B cell (primary cell): ENCODE measurements at places on chromosomes 13 and 19.

- no peak for DNase-seq
Measured at GRCh38 chr19:38557205-38557799, 60.5 kb downstream of the MAP4K1 start.

DNA sequence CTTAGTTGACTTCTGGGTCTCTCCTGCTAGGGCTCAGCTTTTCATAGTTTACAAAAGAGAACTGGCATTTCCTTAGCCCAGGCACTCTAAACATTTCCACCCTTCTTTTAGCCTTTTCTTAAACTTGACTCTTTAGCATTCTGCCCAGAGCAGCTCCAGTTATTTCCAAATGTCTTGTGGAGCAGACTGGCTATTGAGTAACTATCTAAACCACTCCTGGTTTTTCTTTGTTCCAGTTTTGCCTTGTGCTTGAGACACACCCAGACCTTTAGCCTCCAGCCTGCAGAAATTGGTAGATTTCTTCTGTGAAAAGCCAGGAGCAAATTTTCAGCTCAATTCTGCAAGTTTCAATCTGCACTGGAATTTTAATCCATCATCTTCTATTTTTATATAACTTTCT lies 1813.1 kb downstream of the OLFM4 start:
- DNase-seq: no peak

GRCh38 chr19:52099497-52100138 lies 4.1 kb upstream of the ZNF841 start:
- DNase-seq: no peak

DNA sequence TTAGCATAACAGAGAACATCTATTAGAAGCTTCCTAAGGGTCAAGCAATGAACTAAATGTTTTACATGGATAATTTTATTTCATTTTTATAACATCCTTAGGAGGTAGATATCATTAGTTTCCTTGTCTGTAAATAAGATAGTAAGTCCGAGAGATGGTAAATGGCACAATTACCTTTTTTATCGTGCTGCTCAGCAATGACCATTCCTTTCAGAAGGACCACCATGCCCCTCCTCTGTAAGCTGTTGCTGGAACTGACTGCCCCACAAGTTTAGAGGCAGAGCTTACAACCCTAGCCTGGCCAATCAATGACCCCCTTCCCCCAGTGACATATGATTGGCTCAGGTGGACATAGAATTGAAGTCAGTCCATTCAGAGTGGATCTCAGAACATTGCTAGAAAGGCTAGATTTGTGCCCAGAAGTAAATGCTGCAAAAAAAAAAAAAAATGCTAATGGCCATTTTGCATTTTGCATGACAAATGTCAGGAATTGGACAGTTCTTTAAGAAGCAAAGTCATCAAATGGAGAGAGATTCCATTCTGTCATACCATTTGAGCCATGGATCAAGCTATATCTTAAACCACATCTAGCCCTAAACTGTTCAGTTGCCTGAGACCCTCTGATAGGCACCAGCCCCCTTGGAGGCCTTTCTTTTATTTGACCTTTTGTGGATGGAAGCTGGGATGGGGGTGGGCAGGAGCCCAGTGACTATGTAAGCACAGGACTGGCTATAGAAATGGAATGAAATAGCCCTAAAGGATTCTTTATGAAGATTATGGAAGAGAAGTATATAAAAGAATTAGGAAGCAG lies 668.3 kb downstream of the UQCRFS1 start:
- no peak for DNase-seq

DNA sequence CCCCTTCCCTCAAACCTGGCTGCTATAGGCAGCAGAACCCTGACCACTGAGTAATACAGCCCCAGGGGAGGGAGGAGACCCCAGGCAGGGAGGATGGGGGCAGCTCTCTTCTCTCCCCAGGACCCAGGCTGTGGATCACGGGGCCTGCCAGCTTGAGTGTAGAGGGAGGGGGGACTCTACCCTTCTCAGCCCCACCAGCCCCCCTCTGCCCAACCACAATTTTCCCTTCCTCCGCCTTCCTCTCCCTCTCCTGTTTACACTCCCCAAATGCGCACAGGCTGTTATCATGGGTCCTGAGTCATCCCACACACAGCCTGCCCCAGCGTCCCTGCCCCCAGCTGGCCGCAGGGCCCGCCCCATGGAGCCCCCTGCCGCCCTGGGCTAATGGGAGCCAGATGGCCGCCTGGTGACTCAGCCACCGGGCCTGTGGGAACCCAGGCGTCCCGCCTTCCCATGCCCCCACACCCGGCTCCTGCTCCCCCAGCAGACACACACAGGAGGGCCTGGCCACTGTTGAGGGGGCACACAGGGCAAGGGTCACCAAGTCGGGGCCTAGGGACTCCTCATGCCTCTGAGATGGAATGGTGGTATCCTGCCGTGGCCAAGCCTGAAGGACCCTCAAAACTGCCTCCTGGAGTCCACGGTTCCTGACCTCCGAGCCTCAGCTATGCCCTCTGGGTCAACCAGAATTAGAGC lies 13.6 kb downstream of the CCDC97 start:
- peak; percentile 30 for DNase-seq

- DNase-seq: peak; percentile 31
Measured at GRCh38 chr13:95707442-95708390, 30.8 kb downstream of the DNAJC3 start.

- DNase-seq: no peak
Measured at GRCh38 chr13:94753327-94753726, 41.0 kb upstream of the SOX21 start.

- no peak for DNase-seq
Measured at GRCh38 chr19:2820112-2820702, 539 bp downstream of the ZNF554 start.

- no peak for DNase-seq
Measured at GRCh38 chr19:1172353-1173158, 1.5 kb downstream of the SBNO2 start.

DNA sequence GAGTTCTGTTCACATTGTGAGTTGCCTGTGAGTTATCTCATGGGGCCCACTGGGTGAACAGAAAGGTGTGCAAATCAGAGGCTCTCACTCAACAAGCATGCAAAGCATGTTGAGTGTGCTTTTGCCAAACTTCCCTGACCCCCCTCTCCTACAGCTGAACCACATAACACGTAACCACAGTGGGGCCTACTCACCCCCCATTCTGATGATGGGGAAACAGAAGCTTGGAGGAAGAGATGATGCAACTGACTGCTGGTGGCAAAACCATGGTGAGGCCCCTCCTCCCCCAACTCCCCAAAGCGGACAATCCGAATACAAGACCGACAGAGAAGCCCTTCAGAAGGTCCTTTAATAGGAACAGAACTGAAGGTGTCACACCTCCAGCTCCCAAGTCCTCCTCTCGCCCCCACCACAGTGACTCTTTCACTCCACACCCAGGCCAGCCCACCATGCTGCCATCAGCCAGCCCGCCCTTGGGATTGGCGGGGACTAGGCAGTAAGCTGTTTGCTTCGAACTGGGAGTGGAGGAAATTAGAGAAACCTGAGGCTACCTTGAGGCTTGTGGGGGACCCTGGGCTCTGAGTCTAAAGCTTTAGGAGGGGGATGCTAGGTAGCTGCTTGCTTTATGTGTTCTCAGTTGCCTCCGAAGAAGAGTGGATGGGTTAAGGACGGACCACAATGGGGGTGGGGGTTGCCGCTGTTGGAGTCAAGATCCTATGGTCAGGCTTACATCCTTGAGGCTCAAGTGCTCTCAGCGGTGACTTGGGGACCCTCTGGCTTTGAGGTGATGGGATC lies 3.8 kb downstream of the ZNF784 start:
- no peak for DNase-seq

DNA sequence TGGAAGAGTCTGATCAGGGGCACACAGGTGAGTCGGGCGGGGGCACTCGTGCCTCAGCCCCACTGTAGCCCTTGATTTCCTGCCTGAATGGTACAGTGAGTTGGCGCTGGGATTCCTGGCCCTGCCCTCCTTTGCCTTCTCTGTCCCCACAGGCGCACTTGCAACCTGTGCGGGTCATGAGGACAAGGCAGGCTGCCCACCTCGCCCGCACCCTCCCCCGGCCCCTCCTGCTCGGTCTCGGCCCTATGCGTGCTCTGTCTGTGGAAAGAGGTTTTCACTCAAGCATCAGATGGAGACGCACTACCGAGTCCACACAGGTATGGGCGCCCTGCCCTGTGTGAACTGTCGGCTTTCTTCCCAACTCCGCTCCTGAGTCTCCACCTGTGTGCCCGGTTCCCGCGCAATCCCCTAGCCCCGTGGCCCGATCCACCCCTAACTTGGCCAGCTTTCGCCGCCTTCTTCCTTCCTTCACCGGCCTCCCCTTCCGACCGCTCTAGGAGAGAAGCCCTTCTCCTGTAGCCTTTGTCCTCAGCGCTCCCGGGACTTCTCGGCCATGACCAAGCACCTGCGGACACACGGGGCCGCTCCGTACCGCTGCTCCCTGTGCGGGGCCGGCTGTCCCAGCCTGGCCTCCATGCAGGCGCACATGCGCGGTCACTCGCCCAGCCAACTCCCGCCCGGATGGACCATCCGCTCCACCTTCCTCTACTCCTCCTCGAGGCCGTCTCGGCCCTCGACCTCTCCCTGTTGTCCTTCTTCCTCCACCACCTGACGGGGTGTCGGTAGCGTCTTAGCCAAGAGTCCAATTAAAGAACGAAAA lies 1.6 kb upstream of the KMT2B start:
- peak; percentile 61 for DNase-seq

GRCh38 chr19:4343370-4344307 lies at the start of gene MPND:
TSS of gene MPND (plus strand) at chr19:4343562. CDS start at chr19:4343594, 32 bp downstream.
- DNase-seq: peak; percentile 90

- no peak for DNase-seq
Measured at GRCh38 chr13:99948907-99949678, 22.5 kb downstream of the ZIC5 start.

DNA sequence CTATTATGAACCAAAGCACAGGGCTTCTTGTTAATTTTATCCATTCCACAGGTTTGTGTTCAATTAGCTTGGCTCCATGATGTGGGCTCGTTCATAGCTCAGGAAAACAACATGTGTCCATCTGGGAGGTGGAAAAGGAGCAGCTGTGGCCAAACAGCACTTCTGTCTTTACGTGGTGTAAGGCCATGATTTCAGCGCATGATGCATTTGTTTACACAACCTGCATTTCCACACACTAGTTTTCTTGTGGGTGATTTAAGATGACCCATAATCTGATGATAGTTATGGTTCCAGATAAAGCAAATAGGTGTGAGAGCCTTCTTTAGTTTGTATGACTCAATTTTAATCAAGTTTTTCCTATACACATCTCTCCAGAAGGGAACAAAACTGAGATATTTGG lies 101.7 kb downstream of the TNFRSF19 start:
- DNase-seq: no peak

GRCh38 chr19:55437410-55437809 lies 5.7 kb downstream of the SHISA7 start:
- DNase-seq: no peak

DNA sequence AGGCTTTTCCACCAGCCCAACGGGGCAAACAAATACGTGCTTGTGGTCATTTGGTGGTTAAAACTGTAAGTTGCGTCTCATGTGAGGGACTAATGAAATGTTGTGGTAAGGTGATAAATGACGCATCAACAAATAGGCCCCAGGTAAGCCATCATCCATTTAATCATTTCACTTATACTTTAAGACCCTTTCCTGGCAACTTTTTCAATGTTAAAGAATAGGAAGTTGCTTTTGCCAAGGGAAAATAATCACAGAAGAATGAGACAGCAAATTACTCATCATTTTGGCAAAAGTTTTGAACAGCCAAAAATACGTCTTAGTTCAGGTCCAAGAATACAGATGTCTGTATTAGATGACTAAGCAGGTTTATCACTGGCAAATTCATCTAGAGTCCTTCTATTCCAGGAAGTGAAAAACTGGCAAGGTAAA lies 660.4 kb downstream of the SLITRK1 start:
- no peak for DNase-seq

GRCh38 chr13:84705982-84706710 lies 823.9 kb upstream of the SLITRK1 start:
- DNase-seq: no peak

DNA sequence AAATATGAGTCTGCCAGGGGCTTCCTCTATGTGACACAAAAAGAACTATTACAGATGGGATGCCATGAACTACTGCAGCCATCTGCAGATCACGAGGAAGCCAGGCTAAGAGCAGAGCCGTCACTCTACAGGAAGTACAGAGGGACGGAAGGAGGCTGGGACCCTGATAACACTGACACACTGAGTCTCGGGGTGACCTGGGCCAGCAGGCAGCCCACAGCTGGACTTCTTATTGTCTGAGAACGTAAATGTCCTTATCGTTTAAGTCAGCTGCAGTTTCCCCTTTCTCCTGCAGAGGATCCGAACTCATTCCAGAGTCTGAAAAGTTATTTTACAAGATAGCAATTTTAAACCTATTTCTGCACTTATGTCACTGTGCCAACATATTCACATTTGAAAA lies 20.7 kb downstream of the PARP4 start:
- DNase-seq: no peak

GRCh38 chr19:14533450-14533849 lies 4.1 kb downstream of the TECR start:
- no peak for DNase-seq

DNA sequence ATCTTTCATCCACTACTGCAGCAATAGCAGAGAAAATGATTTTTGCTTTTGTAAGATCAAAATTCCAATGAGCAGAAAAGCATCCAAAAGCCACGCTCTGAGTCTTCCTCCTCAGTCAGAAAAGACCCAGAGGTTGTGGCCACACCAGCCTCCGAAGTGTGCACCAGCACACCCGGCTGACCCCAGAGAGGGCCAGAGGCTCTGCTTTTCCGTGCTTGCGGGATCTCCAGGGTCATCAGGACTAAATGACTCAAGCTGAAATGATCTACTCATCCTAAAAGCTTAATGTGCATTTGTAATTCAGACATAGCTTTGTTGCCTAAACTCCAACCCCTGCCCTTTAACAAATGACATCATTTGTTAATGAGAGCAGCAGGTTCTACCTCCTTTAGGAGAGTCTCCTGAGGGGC lies 16.5 kb downstream of the RXFP2 start:
- no peak for DNase-seq

DNA sequence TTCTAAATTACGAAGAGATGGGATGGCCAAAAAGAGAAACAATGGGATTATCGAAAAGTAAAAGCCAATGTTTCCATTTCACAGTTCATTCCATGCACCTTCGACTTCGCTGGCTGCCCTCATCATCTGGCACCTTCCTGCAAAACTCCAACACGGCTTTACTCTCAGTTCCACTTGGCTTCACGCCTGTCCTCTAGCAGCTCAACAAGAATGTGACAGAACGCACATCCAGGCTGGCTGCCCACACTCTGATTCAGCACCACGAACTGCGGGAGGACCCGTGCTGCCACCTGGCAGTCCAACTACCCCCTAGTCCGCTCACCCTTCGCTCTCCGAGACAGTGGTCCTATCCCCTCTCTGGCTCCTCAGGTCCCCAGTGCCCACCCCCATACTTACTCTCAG lies 11.7 kb downstream of the ATP7B start:
- DNase-seq: no peak

- peak; percentile 95 for DNase-seq
Measured at GRCh38 chr19:7535047-7535997, at the start of gene PNPLA6. TSS of gene PNPLA6 (plus strand) at chr19:7535717. CDS start at chr19:7535789, 72 bp downstream.

- no peak for DNase-seq
Measured at GRCh38 chr19:46887240-46887782, 26.5 kb downstream of the ARHGAP35 start.

DNA sequence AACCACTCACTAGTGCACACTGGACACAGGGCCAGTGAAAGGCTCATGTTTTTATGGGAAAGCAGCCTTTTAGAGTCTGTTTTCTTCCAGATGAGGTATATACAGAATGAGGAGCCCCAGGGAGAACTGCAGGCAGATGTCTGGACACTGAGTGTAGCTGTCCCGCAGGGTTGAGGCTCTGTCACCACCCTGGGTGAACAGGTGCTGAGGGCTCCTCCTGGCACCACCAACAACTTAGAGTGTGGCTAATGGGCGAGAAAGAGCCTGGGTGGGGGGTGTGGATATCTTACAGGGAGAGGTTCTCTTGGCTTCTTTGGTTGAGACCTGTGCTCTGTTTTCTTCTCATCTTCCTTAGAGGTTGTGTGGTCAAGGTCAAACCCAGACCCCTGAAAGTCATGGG lies 202.1 kb upstream of the GPR12 start:
- no peak for DNase-seq
